ENCODE measurements at places on chromosomes 4 and X. TPM values are rescaled to one million over a fixed set of nuclear protein-coding genes. Genes with fewer than 3 reads are reported as not detected.

Gene TEX13D
- not detected for total RNA-seq

Gene SLC7A11
- total RNA-seq = 17.6 TPM

Gene JADE3
- 11.3 TPM for total RNA-seq

Gene SUPT20HL1
- not detected for total RNA-seq

Gene C4orf50
- not detected for total RNA-seq

Gene DMP1
- not detected for total RNA-seq

All from A549 treated with dexamethasone at 1 μM for 4 hours (cell line).